Stimulated activated CD4-positive, alpha-beta T cell treated with anti-CD3 and anti-CD28 coated beads, Interleukin-4, amount 100 ng/mL, for 4 hours (primary cell): ENCODE measurements at places on chromosomes 12 and 14.

GRCh38 chr14:92928961-92929688 lies 6.2 kb downstream of the CHGA start:
- DNase-seq = no peak

- DNase-seq = no peak
These were observed 485.9 kb downstream of the APAF1 start for GRCh38 chr12:99130808-99131553.

DNA sequence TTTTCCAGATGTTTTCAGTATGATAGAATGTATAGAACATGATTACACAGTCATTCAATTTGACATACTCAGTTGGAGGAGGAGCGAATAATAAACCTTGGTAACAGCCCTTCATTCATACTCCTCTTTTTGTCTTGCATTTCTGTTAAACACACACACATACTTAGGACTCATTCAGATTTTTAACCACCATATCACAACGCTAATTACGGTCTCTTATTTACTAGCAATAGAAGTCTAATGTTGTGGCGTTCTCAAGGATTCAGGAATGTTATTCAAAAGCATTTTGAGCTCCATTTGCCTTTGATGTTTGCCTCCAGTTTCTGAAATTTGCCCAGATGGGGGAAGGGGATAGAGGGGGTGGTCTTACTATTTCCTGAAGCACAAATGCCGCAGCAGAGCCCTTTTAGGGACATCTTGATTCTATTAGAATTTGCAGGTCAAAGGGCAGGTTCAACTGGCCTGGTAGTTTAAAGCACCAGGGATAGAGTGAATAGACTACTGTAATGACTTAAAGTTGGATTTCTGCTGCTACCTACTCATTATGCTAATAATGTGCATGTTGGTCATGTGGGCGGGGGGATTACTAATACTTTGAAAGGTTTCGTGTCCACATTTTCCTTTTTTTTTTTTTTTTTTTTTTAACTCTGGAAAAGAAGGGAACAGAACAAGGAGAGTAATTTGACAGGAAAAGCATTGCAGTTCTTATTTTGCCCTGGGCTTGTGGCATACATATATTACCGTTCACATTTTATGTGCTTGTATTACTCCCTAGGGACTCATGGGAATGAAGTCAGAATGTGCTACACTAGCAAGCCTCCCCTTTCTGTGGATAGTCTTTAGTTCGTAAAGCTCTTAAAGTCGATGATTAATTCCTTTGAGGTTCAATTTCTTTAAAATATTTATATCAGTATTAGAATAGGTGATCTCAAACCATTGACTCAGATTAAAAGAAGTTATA lies 226.8 kb downstream of the FBXL14 start:
- no peak for DNase-seq

DNA sequence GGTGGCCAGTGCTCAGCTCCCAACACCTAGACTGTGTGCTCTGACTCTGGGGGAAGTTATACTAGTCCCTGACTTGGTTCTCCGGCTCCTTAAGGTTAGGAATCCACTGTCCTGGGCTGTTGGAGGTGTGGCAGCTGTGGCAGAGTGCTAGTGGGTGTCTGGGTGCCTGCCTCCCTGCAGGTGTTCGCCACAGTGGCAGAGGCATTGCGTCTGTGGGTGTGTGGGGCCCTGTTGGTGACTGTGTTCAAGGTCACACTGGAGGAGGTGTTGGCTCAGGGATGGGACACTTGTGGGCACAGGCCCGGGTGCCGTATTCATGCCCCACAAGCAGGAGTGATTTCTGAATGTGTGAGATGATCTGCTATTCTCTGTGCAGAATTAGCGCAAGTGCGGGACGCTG lies 467.4 kb downstream of the TMEM121 start:
- DNase-seq = no peak

- DNase-seq = no peak
These were observed 27.2 kb downstream of the SYT1 start for GRCh38 chr12:78891646-78892353.

DNA sequence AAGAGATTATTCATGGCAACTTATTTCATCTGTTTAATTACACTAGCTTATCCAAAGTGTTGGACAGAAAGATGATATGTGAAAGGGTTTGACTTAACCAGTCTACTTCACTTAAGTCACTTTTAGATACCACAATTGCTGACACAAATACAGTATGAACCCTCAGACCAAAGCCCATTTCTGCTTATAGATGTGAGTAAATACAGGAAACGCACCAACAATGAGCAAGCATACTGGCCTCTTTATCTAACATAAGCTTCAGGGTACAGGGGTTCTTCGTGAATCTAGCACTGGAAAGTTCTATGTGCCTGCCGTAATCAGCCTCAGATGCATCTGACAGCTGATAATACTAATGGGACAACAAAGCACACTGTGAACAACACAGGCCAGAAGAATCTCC lies 209.6 kb downstream of the MED13L start:
- no peak for DNase-seq

- DNase-seq = no peak
These were observed 2.8 kb downstream of the DYRK4 start for GRCh38 chr12:4564818-4565217.

DNA sequence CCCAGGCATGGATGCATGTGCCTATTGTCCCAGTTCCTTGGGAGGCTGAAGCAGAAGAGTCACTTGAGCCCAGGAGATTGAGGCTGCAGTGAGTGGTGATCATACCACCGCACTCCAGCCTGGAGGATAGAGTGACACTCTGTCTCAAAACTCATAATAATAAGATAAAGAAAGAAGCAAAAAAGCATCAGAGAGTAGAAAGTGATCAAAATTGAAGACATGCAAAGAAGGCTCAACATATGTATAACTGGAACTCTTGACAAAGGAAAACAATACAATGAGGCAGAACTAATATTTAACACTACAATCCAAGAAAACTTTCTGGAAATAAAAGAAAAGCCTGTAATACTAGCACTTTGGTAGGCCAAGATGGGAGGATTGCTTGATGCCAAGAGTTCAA lies 48.3 kb upstream of the COCH start:
- no peak for DNase-seq

DNA sequence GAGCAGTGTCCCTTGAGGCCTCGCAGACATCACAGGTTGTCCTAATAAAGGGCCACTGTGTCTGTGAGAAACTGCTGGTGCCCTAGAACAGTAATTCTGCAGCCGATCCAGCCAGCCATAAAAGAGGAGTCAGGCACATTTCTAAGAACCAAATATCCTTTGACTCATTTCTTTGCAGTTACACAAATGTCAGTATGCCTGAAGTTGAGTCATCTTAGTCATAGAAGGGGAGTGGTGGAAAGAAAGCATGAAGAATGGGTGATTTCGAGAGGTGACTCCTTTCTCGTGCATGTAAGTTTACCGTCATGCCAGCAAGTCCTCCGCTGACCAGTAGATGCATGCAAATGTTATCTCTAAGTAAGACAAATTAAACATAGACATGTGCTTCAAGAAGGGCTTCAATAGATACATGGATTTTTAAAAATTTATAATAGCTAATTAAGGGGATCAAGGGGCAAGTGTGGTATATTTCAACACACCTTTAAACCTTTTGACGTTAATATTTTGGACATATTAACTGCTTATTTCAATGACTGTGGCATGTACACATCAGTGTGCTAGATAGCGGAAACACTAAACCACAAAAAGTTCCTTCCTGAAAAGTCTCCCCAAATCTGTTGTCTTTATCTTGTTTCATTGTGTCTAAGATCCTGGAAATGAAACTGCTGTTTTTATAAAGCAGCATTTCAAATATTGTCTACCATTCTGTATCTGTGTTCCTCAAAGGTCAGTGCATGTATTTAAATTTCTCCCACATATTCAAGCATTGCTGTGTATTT lies 497.4 kb downstream of the NPAS3 start:
- DNase-seq = no peak

DNA sequence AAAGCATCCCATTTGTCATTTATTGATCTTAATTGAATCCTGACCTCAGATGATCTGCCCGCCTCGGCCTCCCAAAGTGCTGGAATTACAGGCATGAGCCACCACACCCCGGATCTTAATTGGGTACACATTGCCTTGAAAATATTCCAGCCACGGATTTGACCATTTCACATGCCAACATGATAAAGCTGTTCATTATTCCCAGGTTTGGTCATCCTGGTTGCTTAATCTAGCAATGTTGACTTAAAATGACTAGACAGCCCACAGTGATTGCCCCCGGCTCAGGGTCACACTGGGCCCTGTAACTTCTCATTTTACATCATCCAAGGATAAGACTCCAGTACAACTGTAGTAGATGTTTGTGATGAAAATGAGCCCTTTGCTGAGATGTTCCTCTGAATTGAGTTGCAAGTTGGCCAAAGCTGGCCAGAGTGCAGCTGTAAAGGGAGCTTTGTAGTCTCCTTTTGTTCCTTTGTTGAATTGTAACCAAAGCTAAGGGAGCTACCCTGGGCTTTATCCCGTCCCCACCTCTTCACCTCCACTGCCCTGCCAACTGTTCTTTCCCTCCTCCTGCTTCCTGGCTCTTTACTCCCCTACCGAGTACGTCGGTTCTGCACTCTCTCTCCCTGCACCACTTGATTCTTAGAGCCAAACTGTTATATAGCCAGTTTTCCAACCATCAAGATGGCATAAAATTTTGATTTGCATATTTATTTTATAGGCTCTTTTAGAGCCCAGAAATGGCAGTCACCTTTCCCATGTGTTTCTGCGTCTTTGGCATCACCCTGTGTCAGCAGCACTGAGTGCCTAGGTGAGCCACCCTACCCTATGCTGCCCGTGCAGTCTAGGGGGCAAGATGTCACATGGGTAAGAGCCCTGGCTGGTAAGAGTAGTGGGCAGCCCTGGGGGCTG lies 141.3 kb upstream of the HIF1A start:
- no peak for DNase-seq

- DNase-seq = no peak
These were observed 59.7 kb downstream of the SCFD1 start for GRCh38 chr14:30681752-30682355.

GRCh38 chr12:100797246-100797645 lies 2.7 kb downstream of the ANO4 start:
- DNase-seq = no peak

DNA sequence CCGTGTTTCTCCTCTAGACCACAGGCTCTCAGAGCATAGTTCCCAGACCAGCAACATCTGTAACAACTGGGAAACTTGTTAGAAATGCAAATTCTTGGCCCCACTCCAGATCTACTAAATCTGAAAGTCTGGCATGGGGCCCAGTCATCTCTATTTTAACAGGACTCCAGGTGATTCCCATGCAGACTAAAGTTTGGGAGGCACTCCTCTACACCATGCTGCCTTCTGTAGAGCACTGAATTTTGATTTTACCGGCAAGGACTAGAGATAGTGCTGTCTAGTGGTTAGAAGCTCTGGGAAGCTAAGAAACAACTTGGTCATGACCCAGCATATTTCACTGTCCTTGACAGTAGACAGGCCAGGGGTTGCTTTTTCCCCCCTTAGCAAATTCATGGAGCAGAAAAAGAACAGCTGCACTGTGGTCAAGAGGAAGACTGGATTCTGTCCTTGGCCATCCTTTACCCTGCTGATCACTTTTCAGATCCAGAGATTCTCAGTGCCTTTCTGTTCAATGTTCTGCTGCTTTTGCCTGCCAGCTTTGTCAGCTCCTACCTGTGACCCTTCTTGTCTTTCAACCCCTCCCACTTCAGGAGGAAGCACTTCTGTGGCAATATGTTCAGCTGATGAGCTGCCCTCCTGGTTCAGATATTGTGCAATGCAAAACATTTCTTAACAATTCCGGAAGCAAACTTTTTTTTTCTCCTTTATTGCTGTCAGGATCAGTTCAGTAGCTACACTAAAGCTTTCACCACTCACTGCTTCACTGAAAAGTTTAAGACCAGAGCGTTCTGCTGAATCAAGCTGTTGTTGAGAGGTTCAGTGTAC lies 133.8 kb upstream of the NUDT4 start:
- DNase-seq = no peak

- no peak for DNase-seq
These were observed 146.6 kb downstream of the ITPR2 start for GRCh38 chr12:26686408-26686807.

DNA sequence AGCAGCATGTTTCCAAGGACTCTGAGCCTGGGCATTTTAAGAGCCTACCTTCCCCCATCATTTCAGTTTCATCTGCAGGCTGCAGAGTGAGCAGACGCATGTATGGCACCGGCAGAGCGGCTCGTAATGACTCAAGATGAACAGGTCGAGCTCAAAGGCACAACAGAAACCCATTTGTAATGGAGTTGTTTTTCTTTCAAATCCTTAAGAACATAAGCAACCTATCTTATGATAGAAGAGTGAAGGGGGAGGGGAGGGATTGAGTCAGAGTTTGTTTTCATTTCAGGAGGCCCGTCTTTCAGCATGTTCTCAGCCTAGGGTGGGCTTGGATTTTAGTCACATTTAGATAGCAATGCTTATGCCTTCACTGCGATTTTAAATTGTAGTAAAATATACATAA lies 54.9 kb upstream of the CISTR start:
- no peak for DNase-seq

- DNase-seq = no peak
These were observed 143.1 kb downstream of the PCNX1 start for GRCh38 chr14:71050227-71050823.
